ENCODE measurements at places on chromosomes 11 and 22.

- DNase-seq, result no peak
These were observed 1.4 kb downstream of the SEPTIN3 start for GRCh38 chr22:41970601-41971000.

- DNase-seq, result no peak
These were observed 77.6 kb upstream of the KCNQ1OT1 start for GRCh38 chr11:2777386-2777785.

DNA sequence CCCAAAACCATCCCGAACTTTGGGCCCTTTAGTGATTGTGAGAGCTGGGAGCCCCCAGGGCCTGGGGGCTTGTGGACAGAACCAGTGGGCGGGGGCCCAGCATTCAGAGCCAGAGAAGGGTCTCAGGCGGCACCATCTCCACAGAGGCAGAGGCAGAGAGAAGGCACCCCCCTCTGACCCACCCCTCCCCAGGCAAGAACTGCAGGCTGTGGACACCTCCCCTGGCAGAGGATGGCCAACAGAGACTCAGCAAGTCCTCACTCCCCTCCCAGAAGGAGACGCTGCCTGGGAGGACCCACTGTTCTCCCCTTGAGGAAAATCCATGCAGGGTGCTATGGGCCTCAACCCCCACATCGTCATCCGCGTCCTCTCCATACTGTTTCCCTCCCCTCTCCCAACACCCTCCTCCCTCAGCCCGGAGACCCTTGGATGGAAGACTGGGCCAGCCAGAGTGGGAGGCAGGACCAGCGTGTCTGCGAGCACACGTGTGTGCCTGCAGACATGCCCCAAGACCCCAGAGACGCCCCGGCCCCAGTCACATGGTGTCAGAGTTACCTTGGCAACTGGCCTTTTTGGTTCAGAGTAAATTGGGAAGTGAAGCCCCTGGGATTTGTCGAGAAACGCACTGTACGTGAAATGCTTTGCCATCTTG is 42.6 kb downstream of the KCNC1 start:
- no peak for DNase-seq

DNA sequence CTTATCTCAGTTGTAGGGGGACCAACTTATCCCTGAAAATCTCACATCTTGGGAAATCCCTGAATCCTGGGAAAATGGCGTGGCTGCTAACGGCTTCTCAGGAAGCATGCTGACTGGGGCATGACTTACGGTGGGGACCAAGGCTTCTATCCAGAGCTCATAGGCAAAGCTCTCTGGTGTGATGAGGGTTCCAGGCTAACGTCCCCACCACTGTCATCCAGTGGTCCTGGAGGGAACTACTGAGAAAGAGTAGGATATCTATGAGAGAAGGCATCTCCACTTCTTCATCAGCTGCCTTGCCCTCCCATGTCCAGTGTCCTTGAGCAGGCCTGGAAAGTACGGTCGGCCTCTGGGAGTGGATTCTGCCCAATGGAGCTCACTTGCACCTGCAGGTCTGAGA is 210.4 kb upstream of the B3GAT1 start:
- no peak for DNase-seq

- DNase-seq, result no peak
These were observed 16.2 kb downstream of the CAPN5 start for GRCh38 chr11:77082838-77083565.

DNA sequence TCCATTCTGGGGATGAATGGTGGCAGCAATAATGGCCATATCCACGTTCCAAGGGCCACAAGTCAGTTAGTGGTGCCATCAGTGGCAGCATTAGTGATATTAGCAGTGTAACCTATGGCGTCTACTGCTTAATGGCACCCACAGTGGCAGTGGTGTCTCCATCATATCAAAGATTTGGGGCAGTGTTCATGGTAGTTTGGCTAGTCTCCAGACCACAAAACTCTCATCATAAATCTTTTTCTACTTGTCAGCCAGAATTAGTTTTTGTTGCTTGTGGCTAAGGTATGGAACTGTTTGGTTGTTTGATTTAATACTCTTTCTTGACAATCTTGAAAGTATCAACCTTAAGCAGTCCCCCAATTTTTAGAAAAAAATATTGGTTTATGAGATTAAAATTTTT is 45.1 kb upstream of the DEUP1 start:
- no peak for DNase-seq

DNA sequence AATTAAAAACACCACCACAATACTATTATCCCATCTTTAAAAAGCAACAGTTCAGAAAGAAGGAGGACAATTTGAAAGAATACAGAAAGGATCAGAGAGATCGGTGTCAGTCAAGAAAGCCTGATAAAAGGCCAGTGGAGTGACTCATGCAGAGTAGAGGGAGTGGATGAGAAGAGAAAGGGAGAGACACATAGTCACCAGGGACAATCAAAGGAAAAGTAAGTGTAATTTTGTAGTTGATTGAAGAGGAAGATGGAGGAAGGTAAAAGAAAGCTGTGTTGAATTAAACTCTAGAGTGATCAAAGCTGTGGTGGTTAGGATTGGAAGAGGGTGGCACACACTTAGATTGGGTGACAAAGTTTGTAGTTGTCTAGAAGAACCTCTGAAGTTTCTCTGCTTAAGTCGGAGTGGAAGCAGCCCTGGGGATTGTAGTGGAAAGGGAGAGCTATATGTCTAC is 14.1 kb downstream of the SPECC1L start:
- no peak for DNase-seq

DNA sequence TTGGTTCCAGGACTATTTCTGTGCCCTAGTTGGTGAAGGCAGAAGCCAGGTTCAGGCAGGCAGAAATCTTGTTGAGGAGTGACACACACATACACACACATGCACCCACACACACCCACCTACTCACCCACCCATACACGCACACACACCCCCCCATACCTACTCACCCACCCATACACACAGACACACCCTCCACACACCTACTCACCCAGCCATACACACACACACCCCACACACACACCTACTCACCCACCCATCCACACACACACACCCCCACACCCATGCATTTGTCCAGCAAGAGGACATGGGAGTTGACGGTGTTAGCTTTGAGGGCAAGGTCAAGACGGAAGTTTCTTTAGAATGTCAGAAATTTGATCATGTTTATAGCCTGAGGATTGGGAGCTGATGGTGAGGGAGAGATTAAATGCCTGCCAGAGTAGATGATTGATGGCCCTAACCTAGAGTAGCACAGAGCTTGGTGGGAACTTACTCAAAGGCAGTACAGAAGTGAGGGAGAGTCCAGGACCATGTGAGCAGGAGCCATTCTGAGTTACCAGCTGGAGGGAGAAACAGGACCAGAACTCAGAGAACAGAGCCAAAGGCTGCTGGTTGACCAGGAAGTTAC is 68.9 kb downstream of the CYB5R2 start:
- DNase-seq, result no peak

GRCh38 chr11:111512296-111513239 is at the start of gene BTG4:
Gene BTG4 (minus strand): TSS chr11:111512386. CDS start chr11:111498776, 13,610 bp downstream.
- DNase-seq, result no peak

DNA sequence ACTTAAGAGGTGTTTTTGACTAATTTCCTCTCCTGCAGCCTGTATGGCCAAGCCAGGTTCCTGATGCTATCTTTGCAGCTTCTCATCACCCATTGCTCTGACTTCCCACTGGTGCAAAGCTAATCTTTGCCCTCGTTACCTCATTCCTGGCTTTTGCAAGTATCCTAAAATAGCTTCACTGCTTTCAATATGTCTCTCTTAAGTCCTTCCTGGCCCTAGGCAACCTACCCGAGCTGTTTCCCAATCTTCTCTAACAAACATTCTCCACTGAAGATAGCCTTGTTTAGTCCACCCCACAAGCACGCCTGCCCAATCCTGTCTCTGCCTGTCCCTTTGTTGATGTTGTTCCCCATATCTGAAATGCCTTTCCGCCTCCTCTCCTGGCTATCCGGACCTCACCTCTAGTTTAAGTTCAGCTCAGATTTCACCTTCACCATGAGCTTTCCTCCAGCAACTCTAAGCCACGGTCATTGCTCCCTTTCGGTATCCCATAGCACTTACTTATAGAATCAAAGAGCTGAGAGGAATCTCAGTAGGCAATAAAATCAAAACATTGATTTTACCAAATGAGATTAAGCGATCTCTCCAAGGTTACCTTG is 30.1 kb upstream of the CECR2 start:
- DNase-seq, result no peak

GRCh38 chr11:12503039-12503484 is 125.7 kb downstream of the PARVA start:
- no peak for DNase-seq

- peak; percentile 66 for DNase-seq
These were observed 40.8 kb downstream of the TBC1D22A start for GRCh38 chr22:46803031-46803880.

DNA sequence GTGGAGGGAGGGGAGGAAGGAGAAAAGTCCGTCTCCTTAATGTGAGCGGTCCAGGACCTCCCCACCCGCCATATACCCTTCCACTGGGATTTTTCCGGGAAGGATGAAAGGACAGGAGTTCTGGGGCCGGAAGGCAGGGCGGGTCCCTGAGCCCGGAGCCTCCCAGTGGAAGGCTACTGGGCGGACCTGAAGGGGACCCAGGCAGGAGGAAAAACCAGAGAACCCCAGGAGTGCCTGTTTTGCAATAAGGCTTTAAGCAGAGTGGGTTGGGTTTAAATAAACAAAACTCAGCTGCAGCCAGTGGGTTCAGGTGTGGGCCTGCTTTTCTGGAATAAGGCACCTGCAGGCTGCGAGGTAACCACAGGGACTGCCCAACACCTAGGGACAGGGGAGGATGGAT is 1.7 kb upstream of the CELSR1 start:
- no peak for DNase-seq

GRCh38 chr11:58888579-58888978 is 44.1 kb upstream of the GLYATL2 start:
- DNase-seq, result no peak

- no peak for DNase-seq
These were observed 3.8 kb downstream of the CFL1 start for GRCh38 chr11:65854161-65854592.

DNA sequence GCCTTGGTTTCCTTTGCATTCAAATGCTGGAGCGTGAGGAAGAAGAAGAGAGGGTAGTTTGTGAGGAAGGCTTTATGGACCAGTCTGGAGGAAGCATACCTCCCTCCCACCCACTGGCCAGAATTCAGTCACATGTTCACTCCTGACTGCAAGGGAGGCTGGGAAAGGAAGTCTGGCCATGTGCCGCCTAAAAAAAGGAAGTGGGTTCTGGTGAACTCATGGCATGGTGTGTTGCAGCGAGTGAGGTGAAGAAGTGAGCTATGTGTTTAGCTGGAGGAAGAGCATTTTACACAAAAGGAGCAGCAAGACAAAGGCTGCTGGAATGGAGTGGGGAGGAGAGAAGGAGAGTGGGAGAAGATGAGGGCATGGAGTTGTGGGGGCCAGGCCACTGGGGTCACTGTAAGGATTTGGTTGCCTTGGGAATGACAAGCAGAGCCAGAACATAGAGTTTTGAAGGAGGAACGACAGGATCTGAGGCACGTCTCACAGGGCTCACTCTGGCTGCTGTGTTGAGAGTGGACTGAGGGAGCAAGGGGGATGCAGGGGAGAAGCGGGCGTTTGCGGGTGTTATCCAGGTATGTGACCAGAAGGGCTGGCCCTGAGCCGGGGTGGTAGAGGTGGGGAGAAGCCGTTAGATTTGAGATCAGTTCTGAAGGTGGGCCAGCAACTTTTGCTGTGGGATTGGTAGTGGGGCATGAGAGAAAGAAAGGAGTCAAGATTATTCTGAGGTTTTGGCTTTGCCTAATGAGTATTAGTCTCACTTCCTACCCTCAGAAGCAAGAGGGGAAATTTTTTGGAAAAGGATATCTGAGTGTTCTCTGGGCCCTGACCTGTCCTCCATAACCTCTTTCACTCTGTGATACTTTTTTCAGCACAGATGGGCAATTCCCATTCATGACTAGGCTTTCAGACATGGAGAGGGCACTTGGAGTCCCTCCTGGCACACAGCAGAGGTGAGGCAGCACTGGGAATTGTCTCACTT is 26.4 kb downstream of the BMAL1 start:
- DNase-seq, result peak; percentile 61

GRCh38 chr22:33404723-33405122 is 346.5 kb upstream of the SYN3 start:
- DNase-seq, result no peak

- no peak for DNase-seq
These were observed 140.2 kb downstream of the DDX10 start for GRCh38 chr11:108805030-108805429.

GRCh38 chr11:1515082-1516060 is 28.8 kb upstream of the MOB2 start:
- DNase-seq, result no peak

DNA sequence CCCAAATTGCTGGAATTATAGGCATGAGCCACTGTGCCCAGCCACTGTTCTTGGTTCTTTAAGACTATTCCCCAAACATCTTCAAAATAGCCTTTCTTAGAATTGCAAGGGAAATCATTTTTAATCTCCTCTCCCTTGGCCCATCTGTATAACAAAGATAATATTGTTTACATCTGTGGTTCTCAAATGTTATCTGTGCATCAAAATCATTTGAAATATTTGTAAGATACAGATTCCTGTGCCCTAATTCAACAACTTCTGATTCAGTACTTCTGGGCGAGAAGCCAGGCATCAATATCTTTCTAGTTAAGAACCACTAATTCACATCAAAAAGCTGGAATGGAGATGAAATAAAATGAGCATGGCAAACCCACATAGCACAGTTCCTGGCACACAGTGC is 83.0 kb downstream of the TMPRSS5 start:
- DNase-seq, result no peak

DNA sequence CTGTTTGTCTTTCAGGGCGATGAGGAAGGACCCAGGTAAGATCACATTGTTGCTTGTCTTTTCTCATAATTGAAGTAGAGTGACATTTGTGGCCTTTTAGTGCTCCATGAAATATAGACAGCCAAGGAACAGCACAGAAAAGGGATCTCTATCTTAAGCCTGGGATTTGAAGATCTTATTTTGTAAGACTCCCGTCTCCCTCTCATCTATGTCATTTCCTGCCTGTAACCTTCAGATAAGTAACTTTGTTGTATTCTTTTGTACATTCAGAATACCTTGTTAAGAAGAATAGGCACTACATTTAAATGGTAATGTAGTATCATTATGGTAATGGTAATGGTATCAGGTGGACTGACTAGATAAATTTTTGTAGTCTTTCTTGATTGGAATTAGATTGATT is 72.8 kb downstream of the TRIM44 start:
- DNase-seq, result no peak
